ENCODE measurements at places on chromosomes 13 and 19.

DNA sequence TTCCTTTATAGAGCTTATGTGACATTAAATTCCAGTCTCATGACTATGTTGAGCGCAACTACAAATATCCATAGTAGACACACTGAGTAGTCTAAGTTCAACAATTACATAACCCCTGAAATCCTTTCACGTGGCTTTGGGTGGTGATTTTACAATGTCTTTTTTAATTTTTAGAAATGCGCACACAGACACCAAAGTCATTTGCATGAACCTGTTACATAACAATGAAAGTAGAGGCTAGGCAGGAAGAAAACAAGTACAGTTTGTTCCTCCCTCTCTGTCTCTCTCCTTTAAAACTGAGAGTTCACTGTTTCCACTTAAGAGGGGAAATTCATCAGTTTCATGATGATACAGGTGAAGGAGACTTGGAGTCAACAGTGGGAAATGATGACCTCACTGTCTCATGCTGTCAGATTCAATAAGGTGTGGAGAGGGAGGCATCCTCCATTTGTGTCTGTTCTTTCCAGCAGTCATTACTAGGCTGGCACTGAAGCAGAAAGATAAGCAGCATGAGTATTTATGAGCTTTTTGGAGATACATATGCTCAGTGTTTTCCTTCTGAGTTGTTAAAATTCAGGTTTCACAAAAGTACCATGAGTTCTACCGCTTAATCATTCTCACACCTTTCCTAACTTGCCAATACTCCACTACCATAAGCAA, 201.8 kb downstream of the LHFPL6 start:
- no peak for DNase-seq

DNA sequence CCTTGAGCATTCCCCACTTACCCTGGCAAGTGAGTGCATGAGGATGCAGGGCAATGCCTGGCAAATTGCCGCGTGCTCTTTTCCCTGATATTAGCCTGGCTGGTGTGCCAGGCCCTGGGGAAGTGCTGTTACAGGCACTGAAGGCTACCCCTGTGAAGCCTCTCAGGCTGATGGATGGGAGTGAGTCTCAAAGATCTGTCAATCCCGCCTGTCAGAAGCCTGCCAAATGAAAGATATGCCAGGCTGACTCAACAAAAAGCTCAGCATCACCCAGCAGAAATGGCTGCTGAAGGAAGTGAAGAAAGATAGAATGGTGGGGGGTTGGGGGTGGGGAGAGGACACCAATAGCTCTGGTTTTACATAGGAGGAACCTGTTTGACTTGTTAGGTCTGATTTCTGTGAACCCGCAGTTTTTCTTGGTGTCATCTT, 112.1 kb downstream of the LACC1 start:
- DNase-seq = no peak

GRCh38 chr19:2149980-2150793, 1.2 kb downstream of the AP3D1 start:
- no peak for DNase-seq

DNA sequence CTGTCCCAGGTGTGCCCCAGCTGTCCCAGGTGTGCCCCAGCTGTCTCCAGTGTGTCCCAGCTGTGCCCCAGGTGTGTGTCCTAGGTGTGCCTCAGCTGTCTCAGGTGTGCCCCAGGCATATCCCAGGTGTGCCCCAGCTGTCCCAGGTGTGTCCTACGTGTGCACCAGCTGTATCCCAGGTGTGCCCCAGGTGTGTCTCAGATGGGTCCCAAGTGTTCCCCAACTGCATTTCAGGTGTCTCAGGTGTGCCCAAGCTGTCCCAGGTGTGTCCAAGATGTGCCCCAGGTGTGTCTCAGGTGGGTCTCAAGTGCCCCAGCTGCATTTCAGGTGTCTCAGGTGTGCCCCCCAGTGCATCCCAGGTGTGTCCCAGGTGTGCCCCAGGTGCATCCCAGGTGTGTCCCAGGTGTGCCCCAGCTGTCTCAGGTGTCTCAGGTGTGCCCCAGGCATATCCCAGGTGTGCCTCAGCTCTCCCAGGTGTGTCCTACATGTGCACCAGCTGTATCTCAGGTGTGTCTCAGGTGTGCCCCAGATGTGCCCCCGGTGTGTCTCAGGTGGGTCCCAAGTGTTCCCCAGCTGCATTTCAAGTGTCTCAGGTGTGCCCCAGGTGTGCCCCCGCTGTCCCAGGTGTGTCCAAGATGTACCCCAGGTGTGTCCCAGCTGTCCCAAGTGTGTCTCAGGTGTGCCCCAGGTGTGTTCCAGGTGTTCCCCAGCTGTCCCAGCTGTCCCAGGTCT, 1.3 kb upstream of the GRK1 start:
- no peak for DNase-seq

All from keratinocyte (primary cell).